ENCODE measurements at places on chromosomes 7 and 10. TPM values are rescaled to one million over a fixed set of nuclear protein-coding genes. Genes with fewer than 3 reads are reported as not detected.

The WDR86 gene
- 2.4 TPM for total RNA-seq

The UCMA gene
- total RNA-seq = not detected

The KAZALD1 gene
- 23.5 TPM for total RNA-seq

The KCNH2 gene
- not detected for total RNA-seq

The EVX1 gene
- 0.50 TPM for total RNA-seq

The GPR146 gene
- 13.6 TPM for total RNA-seq

The GNGT1 gene
- not detected for total RNA-seq

The STAG3 gene
- total RNA-seq = 0.87 TPM

The MYOZ1 gene
- 0.12 TPM for total RNA-seq

The SEMA3E gene
- 0.15 TPM for total RNA-seq

The CALN1 gene
- total RNA-seq = not detected

The TRIP6 gene
- total RNA-seq = 84.1 TPM

The MALSU1 gene
- total RNA-seq = 73.8 TPM

The LBX1 gene
- total RNA-seq = not detected

The HTR5A gene
- not detected for total RNA-seq

The H2BK1 gene
- not detected for total RNA-seq

The NUDT1 gene
- total RNA-seq = 17.8 TPM

The SSBP1 gene
- total RNA-seq = 169 TPM

The ZNF117 gene
- total RNA-seq = 7.7 TPM

The BAIAP2L1 gene
- total RNA-seq = 4.4 TPM

The CARD11 gene
- total RNA-seq = under 0.01 TPM

The DUSP5 gene
- 6.9 TPM for total RNA-seq

The PAPOLB gene
- 0.24 TPM for total RNA-seq

The TRIM24 gene
- total RNA-seq = 10.1 TPM

The SMO gene
- 20.9 TPM for total RNA-seq

The ANLN gene
- total RNA-seq = 9.2 TPM

The HOXA2 gene
- not detected for total RNA-seq

The APBB1IP gene
- total RNA-seq = 8.4 TPM

The ASAH2 gene
- total RNA-seq = 0.24 TPM

The TLX1 gene
- total RNA-seq = not detected

The NANOS1 gene
- 1.7 TPM for total RNA-seq

The HYAL4 gene
- total RNA-seq = not detected

The AOC1 gene
- total RNA-seq = not detected

The LRRC18 gene
- not detected for total RNA-seq

The AKR1C8 gene
- not detected for total RNA-seq

The MYH16 gene
- total RNA-seq = not detected

Data from cardiac ventricle fibroblast (primary cell).